ENCODE measurements at places on chromosomes 6 and 20.

- DNase-seq, result peak; percentile 95
Observed at GRCh38 chr6:26556263-26557070, 18.3 kb downstream of the HMGN4 start.

- no peak for DNase-seq
Observed at GRCh38 chr20:40287683-40288082, 401.4 kb downstream of the MAFB start.

- no peak for DNase-seq
Observed at GRCh38 chr6:150710236-150710635, 110.6 kb downstream of the PLEKHG1 start.

- DNase-seq, result no peak
Observed at GRCh38 chr6:170229396-170229795, 61.5 kb downstream of the DLL1 start.

DNA sequence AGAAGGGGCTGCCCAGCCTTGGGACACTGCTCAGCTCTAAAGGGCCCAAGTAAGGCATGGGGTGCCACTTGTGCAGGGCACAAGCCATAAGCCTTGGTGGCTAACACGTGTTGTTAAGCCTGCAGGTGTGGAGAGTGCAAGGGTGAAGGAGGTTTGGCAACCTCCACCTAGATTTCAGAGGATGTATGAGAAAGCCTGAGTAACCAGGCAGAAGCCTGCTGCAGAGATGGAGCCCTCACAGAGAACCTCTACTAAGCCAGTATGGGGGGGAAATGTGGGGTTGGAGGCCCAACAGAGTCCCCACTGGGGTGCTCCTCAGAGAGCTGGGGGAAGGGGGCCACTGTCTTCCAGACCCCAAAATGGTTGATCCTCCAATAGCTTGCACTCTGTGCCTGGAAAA lies 32.6 kb downstream of the SERINC1 start:
- DNase-seq, result no peak

- no peak for DNase-seq
Observed at GRCh38 chr6:63864061-63864460, 228.5 kb downstream of the PHF3 start.

GRCh38 chr6:108653949-108654348 lies 93.2 kb downstream of the FOXO3 start:
- DNase-seq, result no peak

DNA sequence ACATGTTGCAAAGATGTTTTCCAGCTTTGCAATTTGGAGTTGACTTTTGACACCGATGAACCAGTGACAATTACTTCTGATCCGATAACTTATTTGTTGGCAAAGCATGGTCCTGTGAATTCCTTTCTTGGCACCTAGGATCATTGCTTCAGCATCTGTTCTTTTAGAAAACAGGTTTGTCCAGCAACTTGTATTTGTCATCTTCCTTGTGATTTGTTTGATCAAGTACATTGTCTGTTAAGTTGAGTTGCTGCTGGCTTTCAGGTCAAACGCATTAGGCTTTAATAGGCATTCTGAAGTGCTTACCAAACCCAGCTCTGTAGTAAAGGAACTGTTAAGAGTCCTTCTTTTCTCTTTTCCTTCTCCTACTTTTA lies 192.4 kb upstream of the ZNF217 start:
- no peak for DNase-seq

DNA sequence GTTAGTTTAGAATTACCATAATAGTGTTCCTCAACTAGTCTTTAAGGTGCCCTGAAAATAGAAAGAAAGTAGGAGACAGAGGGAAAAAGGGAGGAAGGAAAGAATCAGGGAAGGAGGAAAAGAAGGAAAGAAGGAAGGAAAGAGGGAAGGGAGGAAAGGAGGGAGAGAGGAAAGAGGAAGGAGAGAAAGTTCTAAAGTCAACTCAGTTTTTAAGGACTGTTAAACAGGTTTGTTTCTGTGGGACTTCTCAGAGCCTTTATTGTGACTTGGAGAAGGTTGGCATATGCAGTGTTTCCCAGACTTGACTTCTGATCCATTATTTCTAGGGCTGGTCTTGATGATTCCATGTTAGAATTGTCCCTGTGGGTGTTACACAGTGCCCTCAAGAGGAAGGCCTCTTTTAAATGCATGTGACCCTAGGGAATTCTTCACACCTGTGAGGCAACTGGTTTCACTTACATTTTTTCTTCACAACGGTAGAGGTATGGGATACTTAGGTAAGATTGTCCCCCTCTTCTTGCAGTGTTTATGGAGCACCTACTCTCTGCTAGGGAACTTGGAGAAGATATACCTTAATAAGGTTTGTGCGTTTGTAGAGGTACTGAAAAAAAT lies 132.7 kb upstream of the GMDS start:
- DNase-seq, result no peak

DNA sequence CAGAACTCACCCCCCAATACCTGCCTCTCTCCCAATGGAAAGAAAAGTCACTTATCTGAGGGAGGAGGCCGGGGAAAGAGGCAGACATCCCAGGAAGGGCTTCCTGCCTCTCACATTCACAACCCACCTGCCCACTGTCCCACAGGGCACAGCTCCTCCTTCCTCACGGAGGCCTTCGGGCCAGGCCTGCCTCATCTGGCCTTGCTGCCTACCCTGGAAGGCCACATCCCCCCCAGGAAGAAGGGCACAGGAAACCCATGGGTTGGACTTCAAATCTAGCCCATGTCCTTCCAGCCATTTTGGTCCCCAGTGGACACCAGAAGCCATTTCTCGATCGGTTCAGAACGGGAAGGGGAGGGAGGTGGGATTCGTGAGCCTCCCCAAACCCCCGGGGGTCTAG lies 162.0 kb downstream of the PREX1 start:
- no peak for DNase-seq

GRCh38 chr6:168439794-168440450 lies 1.1 kb upstream of the SMOC2 start:
- no peak for DNase-seq

DNA sequence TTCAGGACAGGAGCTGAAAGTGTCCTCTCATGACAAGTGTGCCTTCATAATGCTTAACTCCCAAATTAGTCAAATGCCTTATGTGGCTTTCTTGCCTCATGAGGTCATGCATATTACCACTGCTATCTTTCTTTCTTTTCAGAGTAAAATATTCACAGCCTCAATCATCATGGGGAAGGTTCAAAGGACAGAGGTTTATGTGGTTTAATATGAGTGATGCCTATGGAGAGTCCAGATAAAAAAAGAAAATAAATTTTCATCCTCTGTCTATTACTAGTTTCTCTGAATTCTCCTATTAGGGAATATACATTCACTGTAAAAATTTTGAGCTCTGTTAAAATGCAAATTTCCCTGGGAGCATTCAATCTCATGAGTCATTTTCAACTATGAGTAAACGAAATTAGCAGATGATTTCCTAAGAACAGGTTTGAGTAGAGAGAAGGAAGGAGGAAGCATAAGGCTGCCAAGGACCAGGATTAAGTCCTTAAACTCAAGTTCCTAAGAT lies 396.9 kb upstream of the ADGRB3 start:
- DNase-seq, result no peak

DNA sequence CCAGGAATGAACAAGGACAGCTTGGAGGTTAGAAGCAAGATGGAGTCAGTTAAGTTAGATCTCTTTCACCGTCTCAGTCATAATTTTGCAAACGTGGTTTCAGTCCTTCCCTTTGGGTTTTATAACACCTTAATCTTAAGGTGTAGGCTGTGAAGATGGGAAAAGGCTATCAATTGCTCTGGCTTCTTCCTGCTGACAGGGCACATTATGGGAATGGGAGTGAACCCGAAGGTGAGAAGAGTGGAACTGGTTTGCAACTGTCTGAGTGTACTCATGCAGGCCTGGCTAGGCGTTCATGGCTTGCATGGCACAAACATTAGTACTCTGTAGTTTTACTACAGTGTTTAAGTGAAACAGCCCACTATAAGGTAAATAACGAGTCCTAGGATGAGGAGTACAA lies 9.4 kb downstream of the TAF8 start:
- DNase-seq, result no peak

- DNase-seq, result no peak
Observed at GRCh38 chr6:3714111-3714510, 37.4 kb downstream of the PXDC1 start.
